ENCODE measurements at places on chromosomes 16 and 17.

- DNase-seq: no peak
Measured at GRCh38 chr16:54290833-54291655, 4.5 kb upstream of the IRX3 start.

DNA sequence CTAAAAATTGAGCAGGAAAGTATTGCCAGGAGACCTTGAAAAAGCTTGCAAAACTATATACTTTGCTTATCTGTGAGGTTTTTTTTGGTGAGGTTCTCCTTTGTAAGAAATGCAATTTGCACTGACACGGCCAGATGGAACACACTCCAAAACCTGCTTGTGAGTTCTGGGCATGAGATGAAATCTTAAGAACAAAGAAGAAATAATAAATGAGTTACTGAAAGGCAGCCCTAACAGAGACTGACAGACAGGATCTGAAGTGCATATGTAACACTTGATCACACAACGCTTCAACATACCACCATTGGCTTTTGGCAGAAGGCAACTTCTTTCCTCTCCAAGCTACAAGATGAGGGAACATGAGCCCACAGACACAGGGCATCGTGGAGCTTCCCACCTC, 82.6 kb downstream of the USP31 start:
- no peak for DNase-seq

GRCh38 chr17:76701471-76701967, 9.2 kb downstream of the MXRA7 start:
- DNase-seq: no peak

DNA sequence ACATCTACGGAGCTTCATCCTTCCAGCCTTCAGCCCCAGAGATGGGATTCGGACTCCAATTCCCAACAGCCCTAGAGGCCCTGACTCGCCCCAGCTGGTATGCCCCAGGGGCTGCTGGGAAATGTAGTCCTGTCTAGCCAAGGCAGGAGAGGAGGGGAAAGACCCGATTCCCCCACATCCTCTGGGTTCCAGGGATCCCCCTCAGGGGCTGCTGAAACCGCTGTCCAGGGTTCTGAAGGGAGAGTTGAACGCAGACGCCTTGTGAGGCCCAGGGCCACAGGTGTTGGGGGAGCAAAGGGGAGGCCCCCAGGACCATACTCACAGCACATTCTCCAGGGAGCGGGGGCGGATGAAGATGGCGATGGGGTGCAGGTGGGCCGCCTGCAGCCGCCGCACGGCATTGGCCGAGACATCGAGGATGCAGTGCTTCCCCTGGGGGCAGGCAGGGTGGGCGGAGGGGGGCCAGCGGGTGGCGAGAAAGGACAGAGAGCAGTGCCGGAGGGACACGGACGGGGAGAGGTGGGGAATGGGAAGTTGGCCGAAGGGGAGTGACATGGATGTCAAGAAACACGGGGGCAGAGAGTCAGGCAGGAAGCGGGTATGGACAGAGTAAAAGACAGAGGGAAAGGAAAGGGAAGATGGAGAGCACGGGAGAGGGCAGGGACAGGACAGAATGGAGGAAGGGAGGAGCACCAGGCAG, 12.6 kb upstream of the ASGR1 start:
- DNase-seq: no peak

- DNase-seq: peak; percentile 5
Measured at GRCh38 chr17:7107012-7107754, 7.4 kb downstream of the ASGR2 start.

- DNase-seq: no peak
Measured at GRCh38 chr16:81994485-81994884, 16.8 kb downstream of the SDR42E1 start.

DNA sequence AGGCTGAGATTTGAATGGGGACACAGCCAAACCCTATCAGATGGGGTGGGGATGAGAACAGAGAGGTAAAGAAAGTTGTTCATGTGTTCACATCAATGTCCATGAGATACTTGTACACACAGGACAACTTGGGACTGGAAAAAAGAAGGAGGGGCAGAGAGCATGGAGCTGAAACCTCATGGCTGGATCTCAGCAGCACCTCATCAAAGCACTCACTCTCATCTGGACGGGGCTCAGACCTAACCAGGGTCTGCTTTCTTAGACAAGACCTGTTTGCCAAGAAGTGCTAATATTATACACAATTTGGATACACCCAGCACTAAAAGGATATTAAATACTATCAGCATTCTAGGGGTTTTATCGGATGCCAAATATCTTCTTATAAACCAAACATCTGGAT, 399.8 kb downstream of the SLC39A11 start:
- no peak for DNase-seq

Measured in NCI-H526 treated with DMSO at 0.1 percent for 48 hours (cell line).